ENCODE measurements at places on chromosomes 5 and 9.
A peak's percentile ranks its signal among the peaks of the same experiment; 100 is the strongest.

DNA sequence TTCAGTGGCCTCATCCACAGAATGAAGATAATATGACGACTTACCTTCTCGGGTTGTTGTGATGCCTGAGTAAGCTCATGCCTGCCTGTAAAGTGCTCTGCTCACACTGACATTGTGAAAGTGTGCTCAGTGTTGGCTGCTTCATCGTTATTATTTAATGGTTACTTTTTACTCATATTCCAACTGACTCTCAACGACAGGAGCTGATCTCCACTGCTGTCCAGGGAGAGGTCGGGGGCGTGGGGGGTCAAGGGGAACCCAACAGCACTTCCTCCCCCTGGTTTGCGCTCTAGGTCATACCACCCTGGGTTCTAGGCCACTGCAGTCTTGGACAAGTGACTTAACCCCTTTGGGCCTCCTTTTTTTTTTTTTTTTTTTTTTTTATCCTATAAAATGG is 52.9 kb upstream of the ANGPTL2 start:
- DNase-seq = no peak

GRCh38 chr9:76766126-76766525 is 1.9 kb downstream of the PCA3 start:
- DNase-seq = no peak

DNA sequence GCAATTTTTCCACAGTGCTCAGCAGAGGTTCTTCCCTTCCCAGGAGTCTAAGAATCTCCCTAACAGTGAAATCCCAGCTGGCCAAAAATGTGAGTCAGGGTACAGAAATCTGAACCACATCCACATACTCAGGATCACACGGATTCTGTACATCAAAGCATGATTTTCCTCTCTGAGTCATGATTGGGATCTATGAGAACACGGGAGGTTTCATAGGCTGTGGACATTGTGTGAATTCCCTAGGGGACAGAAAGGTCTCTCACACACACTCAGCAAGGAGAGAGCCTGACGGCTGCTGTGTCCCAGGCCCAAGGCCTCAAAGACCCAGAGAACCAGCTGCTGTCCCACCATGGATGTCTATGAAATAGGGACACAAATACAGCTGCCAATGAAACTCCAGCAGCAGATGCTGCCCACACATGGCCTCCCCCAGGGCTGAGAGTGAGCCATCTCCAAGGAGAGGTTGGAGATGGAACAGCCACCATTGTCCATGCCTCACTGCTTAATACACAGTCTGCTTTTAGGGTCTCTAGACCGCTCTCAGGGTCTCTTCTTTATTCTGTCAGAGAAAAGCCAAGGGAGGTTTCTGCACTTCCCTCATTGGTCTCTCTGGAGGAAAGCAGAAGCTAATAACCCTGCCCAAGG is 102.7 kb downstream of the ADAMTS12 start:
- peak; percentile 99 for DNase-seq

DNA sequence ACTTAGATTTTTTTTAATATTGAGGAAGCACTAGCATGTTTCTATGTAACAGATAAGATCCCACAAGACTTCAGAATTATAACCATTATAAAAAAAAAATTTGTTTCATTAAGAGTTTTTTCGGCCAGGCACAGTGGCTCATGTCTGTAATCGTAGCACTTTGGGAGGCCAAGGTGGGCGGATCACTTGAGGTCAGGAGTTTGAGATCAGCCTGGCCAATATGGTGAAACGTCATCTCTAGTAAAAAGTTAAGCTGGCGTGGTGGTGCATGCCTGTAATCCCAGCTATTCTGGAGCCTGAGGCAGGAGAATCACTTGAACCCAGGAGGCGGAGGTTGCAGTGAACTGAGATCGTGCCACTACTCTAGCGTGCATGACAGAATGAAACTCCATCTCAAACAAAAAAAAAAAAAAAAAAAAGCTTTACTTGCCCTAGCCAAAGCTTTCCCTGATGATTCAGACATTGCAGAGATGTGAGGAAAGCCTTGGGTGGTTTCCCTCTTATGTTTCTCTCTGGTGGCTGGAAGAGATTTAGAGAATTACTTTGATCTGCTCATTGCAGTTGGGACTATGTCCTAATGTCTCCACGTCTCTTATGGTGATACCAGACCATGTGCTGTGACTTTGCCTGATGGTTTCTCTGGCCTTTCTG is 65.4 kb downstream of the EGFLAM start:
- DNase-seq = peak; percentile 70

DNA sequence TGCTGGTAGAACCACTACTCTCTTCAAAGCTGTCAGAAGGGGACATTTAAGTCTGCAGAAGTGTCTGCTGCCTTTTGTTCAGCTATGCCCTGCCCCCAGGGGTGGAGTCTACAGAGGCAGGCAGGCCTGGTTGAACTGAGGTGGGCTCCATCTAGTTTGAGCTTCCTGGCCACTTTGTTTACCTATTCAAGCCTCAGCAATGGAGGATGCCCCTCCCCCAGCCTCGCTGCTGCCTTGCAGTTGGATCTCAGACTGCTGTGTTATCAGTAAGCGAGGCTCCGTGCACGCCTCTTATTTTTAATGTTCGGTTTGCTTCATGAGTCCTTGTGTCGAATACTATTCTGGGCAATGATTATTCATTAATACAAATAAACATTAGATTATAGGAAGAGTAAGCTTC is 3.1 kb upstream of the SLC27A6 start:
- DNase-seq = no peak

GRCh38 chr5:32190095-32190494 is 16.0 kb upstream of the GOLPH3 start:
- DNase-seq = peak; percentile 74

- no peak for DNase-seq
These were observed 869.6 kb downstream of the MAT2B start for GRCh38 chr5:164375051-164375450.

DNA sequence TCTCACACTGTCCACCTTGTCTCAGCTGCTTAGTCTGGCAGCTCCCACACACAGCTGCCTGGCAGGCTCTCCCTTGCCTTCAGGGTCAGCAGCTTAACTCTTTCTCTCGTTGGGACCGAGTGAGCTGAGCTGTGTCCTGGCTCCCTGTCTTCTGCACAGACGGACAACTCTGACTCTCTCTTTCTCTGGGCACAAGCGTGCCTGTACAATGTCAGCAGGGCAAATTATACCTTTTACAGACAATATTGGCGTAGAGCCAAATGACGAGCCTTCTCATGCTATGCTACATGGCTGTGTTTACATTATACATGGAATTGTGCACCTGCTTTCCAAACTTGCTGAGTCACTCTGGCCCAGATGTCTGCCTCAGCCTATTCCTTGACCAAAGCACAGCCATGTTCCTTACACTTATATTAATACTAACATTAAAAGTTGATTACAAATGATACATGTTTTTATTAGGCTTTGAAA is 188.6 kb downstream of the CYLC2 start:
- peak; percentile 18 for DNase-seq

DNA sequence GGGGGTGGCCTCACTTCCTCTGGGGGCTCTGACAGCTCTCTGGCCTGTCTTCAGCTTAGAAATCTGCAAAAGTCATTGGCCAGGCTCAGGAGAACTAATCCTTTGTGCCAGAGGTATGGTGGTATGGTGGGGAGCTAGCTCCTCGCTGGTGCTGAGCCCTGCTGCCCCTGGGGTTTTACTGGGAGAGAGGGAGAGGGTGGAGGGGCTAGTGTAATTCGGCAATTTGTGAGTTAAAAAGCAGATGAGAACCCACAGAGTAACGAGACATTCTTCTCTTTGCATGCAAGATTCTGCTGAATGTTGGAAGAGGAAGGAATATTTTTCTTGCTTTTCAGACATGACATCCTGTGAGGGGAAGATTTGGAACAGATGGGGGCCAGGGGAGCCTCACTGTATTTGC is 65.5 kb upstream of the SPRY4 start:
- no peak for DNase-seq

DNA sequence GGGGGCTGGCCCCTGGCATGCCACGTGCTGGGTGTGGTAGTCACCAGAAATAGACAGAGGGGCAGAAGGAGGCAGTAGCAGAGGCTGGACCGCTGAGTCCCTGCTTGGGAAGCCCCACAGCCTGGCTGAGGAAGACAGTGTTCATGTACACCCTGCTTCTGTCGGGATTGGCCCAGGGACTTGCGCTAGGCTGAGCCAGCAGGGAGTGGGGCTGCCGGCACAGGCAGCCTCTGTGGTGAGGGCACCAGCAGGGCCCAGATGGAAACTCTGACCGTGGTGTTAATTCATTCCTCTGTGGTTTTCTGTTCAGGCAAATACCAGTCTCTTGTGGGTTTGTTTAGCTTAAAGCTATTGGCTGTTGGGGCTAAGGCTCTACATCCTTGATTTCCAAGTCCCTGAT is 108.6 kb upstream of the RAD23B start:
- DNase-seq = peak; percentile 72

- no peak for DNase-seq
These were observed 17.4 kb downstream of the FYB1 start for GRCh38 chr5:39201781-39202596.

- DNase-seq = no peak
These were observed 20.6 kb upstream of the ZFYVE16 start for GRCh38 chr5:80387063-80387768.

DNA sequence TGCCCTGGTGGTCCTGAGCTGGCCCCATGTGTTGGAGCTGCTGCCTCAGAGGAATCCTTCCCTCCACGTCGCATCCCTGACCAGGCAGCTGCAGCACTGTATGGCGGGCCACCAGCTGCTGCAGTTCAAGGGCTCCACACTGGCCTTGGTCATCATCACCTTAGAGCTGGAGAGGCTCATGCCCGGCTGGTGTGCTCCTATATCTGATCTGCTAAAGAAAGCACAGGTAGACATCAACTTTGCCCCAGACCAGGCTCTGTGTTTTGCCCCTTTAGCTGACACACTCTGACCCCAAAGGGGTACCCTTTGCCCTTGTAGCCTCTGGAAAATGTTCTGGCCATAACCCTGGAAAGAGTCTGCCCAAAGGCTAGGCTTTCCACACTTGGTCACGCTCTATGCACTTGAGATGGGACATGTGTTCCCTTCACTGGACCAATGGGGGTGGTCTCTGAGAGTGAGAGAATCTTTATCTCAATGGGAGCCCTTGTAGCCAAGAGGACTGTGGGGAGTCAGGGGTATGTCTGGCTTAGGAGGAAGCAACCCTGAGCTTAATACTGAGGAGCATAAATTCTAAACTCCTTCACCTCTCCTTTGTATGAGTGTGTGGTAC is 4.8 kb downstream of the CCNI2 start:
- no peak for DNase-seq

Measured in RPMI7951 (cell line).